Activated CD4-positive, CD25-positive, alpha-beta regulatory T cell treated with anti-CD3 and anti-CD28 coated beads, Interleukin-2, amount 50 U/mL, for 16 hours (primary cell): ENCODE measurements at places on chromosomes 1 and 21.

GRCh38 chr1:200949626-200950025 lies 54.9 kb downstream of the INAVA start:
- no peak for DNase-seq

DNA sequence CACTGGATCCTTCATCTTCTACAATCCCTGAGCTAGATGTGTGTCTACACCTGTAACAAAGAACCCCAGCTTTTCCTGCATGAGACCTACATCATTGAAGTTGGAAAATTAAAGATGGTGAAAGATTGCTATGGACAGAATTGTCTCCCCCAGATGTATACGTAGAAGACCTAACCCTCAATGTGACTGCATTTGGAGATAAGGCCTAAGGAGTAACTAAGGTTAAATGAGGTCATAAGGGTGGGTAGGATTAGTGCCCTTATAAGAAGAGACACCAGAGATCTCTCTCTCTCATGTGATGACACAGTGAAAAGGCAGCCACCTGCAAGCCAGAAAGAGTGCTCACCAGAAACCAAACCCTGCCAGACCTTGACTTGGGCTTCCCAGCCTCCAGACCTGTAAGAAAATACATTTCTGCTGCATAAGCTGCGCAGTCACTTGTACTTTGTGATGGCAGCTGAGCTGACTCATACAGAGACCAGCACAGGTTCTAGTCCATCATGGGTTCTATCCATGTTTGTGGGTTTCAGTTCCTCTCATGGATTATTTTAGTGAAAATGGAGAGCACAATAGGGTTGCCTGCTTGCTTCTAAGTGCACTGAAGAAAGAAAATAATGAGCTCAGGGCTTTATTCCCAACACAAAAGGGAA lies 180.8 kb downstream of the TPR start:
- DNase-seq, result no peak

- no peak for DNase-seq
Observed at GRCh38 chr1:69898403-69898947, 306.9 kb downstream of the LRRC40 start.

GRCh38 chr1:205598841-205599668 lies 32.8 kb downstream of the ELK4 start:
- no peak for DNase-seq

DNA sequence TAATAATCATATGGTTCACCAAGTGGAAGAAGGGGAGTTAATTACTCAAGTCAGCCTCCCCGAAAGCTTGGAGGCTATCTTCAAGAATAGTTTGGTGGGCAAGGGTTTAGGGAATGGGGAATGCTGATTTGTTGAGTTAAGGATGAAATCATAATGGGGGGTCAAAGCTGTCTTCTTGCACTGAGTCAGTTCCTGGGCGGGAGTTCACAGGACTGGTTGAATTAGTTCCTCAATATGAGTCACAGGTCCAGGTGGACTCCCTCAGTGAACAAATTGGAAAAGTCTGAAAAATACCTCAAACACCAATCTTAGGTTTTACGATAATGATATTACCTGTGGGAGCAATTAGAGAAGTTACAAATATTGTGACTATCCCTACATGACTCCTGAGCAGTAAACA lies 115.2 kb upstream of the COA6 start:
- DNase-seq, result no peak

- DNase-seq, result no peak
Observed at GRCh38 chr1:119008483-119009311, 20.6 kb upstream of the TBX15 start.

DNA sequence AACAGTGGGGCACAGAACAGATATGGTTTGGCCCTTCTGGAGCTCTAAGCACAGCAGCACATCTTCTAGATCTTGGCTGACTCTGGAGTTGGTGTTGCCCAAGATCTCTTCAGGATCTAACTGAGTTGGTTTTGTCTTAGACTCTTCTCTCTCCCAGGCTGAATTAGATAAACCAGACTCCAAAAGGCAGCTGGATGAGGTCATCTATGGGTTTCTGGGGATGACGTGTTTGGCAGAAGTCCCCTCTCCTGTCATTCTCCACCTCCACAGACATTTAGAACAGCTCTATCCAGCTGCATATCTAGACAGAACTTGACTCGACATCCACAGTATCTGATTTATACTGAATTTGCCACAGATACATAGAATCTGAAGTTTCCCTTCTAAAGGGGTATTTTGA lies 75.3 kb downstream of the ST6GALNAC5 start:
- no peak for DNase-seq

DNA sequence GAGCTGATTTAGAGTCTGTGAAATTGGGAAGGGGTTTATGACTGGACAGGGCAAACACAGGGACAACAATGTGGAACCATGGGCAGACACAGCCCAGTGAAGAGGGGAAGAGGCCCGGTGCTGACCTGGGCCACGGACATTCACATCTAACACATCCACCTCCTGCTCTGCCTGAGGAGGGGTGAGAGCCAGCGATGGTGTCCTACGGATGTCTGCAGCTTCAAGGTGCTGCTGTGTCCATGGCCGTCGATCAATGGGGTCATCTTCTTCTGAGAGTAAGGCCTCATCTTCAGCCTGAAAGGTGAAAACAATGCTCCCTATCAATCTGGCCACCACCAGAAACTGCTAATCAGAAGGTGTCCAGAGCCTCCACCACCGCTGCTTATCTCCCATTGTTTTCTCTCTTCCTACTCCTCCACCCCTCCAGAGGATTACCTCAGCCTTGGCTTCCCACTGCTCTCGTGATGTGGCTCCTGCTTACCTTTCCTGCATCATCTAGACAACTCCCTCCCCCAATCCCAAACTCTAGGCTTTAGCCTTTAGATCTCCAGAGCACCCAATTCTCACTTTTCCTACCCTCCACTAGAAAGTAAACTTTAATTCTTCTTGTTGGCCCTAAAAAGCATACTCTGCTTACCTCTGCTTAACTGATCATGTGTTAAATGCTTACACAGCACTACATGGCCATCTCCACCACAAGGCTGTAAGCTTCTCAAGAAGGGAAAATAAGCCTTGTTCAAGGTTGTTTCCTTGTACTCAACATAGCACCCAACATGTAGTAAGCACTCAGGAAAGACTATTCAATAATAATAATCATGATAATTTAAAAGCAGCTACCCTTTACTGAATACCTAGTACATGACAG lies 24.0 kb upstream of the ADAM30 start:
- no peak for DNase-seq

GRCh38 chr1:94806441-94806871 lies 13.7 kb upstream of the SLC44A3 start:
- no peak for DNase-seq

DNA sequence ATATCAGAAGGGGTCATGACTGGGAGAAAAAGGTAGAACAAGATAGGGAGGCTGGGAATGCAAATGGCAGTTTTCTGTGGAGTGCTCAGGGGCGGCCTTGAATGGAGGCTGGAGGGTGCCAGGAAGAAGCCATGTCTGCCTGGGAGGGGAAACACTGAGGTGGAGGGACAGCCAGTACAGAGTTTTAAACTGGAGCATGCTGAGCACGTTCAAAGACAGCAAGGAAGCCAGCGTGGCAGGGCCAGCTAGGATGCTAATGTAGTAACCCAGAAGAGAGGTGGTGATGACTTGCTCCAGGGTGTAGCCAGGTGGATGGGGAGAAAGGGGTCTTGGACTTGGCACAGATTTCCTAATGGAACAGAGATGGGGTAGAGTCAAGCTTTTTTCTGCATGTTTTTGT lies 445.8 kb upstream of the VAMP3 start:
- no peak for DNase-seq

DNA sequence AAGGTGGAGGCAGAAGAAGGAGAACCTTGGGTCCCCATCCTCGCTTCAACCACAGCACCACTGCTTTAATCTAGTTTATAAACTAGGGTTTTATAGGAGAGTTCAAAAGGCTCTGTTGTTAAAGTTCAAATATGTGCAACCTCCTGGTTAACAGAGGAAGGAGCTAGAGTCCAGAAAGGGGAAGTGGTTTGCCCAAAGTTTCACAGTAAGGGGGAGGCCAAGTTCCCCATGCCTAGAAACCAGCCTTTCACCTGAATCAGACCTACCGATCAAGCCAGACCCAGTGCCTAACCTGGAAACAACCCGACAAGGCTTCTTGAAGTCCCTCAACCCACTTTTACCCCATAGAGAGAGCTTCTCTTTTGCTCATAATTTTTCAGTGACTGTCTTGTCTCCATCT lies 106.5 kb downstream of the PLPP3 start:
- DNase-seq, result no peak

DNA sequence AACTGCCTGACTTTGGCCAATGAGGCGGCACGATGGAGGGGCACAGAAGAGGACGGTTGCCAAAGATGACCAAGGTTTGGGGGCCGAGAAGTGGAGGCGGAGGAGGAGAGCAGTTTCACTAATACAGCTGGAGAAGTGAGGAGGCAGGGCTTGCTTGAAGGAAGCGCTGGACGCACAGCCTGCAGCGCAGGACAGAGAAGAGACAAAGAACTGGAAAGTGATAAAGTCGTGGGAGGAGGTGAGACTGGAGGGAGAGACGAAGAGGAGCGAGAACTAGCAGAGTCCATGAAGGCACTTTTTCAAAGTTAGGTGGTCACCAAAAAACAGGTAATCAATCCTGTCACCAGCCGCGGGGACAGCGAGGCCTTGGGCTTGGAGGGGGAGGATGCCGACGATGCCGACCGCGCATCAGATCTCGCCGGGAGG lies 771 bp downstream of the PACC1 start:
- DNase-seq, result no peak

- no peak for DNase-seq
Observed at GRCh38 chr1:42552636-42553035, 89.5 kb downstream of the CCDC30 start.

GRCh38 chr21:37146320-37147235 lies 73.5 kb downstream of the TTC3 start:
- DNase-seq, result no peak

DNA sequence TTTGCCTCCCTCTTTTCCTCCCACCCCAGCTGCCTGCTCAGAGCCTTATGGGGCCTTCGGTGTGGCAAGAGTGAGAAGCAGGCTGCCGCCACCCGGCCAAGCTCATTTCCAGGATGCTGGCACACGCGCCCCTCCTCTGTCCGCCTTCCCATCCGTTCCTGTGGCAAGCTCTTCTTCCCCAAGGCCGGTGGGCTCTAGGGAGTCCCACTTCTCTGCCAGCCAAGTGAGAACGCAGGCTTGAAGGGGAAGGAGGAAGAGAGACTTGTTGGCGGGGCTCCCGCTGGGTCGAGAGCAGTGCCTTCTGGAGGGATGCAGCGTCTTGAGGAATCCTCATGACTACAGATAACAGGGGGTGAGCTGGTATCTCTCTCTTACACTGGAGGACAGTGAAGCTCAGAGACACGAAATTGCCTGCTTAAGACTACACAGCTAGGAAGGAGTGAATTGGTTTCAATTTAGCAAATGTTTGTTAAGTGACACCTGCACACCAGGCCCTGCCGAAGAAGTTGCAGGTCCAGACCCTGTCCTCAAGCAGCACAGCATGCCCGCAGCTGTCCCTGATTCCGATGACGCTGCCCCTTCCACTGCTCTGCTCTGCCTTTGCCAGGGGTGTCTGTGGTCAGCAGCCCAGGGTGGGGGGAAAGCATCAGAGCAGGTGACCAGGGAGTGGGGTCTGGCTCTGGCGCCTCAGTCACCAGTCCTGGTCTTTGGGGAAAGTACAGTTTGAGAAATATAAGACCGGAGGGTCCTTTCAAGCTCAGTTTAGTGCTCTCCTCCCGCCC lies 40.1 kb upstream of the FOXO6 start:
- DNase-seq, result no peak

DNA sequence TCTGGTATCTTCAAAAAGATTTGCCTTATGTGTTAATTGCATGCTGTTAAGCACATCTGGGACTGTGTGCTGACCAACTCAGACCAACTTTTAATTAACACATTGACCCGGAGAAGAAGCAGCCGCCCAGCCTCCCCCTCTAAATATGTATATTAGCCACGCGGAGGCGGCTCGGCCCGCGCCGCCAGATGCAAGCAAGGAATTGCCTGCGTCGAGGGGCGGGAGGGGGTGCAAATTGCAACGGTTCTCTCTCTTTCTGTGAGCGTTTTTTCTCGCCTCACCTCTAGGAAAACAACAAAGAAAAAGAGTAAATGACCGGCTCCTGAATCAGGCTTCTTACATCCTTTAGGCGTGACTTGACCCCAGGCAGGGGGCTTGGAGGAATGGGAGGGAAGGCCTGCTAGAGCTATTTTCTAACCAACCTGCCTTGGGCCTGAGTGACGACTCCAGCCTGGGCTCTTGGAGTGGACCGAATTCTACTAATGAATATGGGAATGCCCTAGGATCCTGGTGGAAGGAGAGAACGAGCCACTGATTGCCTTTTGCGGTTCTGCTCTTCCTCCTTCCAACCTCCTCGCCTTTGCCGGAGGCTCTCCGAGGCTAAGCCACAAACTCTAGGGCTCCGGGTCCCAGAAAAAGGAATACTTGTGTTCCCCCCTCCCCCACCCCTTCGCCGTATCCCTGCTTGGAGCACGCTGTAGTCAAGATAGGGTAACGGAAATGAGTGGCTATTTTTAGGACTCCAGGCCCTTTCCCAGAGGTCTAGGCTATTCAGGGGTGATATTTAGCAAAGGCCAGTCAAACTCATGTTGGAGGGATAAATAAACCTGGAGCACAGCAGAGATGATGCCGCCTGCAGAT lies 417.0 kb upstream of the ESRRG start:
- no peak for DNase-seq

DNA sequence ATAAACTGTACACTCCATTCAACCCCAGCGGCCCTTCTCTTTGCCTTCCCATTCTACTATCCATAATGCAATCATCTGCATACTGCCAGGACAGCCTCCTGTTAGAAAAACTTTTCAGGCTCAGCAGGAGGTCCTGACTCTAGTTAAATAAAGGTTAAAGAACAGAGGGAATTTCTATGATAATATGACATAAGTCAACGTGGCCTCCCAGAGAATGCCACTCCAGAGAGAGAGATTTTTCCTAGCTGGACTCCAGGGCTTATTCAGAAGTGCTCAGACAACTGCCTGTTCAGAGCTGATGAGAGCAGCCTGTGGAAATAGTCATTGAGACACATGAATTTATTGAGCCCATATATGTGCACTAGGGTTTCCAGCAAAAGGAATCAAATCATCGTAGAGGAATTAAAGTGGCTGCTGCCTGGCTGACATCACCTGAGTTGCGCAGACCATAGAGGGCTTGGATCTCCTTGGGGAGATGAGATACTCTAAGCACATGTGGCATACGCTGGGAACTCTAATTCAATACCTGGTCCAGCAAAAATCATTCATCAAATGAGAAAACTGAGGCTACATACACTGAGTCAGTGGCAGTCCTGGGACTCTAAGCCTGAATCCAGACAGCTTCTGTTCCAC lies 736.2 kb downstream of the PTPRU start:
- no peak for DNase-seq

- DNase-seq, result peak; percentile 20
Observed at GRCh38 chr1:235917267-235917811, 50.6 kb upstream of the LYST start.

DNA sequence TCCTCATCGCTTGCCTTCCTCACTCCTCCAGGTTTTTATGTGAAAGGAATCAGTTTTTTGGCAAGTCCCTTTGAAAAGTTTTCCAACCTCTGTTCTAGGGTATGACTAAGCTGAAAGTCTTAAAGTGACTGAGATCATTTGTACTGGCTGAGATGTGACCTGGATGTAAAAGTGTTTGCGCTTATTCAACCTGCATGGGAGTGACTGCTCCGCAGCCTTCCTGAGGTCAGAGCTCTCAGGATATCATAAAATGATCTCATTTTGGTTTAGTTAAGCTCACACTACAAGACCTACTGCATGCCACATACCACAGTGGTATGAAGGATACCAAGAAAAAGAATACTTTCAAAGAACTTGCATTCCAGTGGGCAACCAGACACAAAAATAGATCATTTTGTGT lies 29.8 kb upstream of the TADA1 start:
- DNase-seq, result no peak

- no peak for DNase-seq
Observed at GRCh38 chr1:109781806-109782205, 18.1 kb upstream of the EPS8L3 start.
